ENCODE measurements at places on chromosomes 5 and 9.
A peak's percentile ranks its signal among the peaks of the same experiment; 100 is the strongest.

- peak; percentile 56 for DNase-seq
Observed at GRCh38 chr9:14158916-14159315, 155.0 kb downstream of the NFIB start.

GRCh38 chr5:2902186-2902585, 150.7 kb upstream of the IRX2 start:
- no peak for DNase-seq

DNA sequence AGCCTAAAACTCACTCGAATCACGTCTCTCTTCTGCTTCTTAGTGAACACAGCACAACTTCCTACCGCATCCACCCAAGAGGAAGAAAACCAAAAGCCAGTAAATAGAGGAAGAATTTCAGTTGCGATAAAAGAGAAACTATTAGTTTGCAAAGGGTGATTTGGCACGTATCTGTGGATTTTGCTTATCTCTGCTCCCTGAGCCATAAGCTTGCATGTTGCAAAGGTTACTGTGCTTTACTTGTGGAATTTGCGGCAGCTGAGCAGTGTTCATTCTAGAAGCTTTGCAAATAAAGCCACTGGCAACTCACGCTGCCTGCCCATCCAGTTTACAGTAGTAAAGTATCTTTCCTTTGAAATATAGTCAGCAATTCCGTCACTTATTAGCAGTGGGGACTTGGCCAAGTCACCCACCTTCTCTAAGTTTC, 149.0 kb upstream of the PCA3 start:
- no peak for DNase-seq

DNA sequence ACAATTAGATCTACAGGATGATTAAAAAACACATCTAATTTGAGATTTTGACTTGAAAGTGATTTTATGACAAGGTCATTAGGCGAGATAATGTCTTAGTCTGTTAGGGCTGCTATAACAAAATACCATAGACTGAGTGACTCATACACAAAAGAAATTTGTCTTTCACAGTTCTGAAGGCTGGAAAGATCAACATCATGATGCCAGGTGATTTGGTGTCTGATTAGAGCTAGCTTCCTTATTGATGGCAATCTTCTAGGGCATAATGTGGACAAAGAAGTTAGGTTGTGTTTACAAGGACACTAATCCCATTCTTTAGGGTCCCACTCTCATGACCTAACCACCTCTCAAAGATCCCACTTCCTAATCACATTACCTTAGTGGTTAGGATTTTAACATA, 256.7 kb downstream of the TUSC1 start:
- DNase-seq = no peak

GRCh38 chr5:33832404-33833236, 59.2 kb downstream of the ADAMTS12 start:
- peak; percentile 79 for DNase-seq

- DNase-seq = no peak
Observed at GRCh38 chr9:127595611-127596010, 16.5 kb upstream of the STXBP1 start.

GRCh38 chr9:127455324-127455992, 4.1 kb downstream of the LRSAM1 start:
- DNase-seq = peak; percentile 37

- DNase-seq = no peak
Observed at GRCh38 chr9:137095664-137096517, 9.1 kb downstream of the MAN1B1 start.

- no peak for DNase-seq
Observed at GRCh38 chr5:111932628-111933027, 175.6 kb upstream of the NREP start.

GRCh38 chr5:168944004-168944403, 356.9 kb downstream of the SLIT3 start:
- no peak for DNase-seq

DNA sequence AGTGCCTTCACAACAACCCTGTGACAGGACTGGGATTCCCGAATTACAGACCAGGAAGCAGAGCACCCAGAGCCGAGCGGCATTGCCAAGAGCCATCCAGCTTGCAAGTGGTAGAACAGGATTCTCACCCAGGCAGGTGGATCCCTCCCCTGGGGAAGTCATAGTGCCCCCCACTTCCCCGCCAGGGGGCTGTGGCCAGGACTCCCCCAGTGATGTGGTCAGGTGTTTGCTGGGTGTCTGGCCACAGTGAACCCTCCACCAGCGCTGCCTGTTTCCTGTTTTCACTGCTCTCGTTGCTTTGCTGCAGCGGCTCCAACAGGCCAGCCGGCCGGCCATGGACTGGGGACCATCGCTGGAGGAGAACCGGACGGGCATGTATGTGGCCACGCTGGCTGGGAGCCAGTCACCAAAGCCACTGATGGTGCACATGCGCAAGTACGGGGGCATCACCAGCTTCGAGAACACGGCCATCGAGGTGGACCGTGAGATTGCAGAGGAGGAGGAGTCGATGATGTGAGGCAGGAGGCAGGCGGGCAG, 19.3 kb downstream of the SLC6A7 start:
- DNase-seq = no peak

DNA sequence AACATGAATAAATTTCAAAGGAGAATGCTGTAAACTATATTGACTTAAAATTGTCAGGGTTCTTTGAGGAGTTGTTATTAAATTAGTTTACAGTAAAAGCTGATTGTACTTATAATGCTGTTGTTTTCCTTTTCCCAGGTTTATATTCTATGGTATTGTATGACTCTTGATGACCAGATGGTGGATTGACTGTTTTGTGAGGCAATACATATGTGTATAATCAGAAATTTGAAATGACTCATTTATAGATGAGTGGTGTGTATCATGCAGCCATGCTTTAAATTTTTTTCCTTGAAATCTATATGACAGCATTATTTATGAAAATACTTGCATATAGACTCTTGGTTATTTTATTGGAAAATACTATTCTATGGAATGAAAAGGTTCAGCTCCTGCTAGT, 195.3 kb downstream of the CNTLN start:
- peak; percentile 14 for DNase-seq

DNA sequence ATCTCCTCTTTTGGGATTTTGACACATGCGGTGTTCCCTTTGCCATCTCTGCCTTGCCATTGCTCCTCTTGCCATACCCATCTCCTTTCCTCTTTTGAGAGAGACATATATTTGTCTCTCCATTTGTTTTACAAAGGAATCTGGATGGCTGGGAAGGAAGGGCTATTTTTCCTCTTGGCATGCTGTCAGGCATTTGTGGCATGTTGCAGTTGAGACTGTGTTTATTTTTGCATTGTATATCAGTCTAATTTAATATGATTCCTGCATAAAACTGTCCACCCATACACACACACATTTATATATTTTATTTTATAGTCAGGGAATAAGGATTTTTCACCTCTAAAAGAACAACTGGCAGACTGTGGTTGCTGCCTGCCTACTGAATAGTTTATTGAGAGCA, 1105.8 kb upstream of the SEMA6A start:
- DNase-seq = peak; percentile 39

DNA sequence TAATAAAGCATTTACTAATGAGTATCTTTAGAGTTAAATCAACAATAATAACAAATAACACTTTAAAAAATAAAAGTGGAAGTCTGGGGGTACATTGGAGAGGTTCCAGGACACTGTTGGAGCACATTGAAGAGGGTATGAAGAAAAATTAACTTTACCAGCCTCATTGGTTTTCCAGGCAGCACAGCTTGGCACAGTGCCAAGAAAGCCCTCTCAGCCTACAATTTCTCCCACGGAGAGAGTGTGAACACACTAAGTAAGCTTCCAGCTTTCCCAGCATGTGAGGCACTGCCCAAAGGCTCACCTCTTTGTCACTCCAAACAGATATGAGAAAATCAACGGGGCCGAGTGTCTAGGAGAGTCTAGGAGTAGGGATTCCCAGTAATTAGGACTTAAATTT, 1912.8 kb upstream of the NUDT12 start:
- DNase-seq = no peak

DNA sequence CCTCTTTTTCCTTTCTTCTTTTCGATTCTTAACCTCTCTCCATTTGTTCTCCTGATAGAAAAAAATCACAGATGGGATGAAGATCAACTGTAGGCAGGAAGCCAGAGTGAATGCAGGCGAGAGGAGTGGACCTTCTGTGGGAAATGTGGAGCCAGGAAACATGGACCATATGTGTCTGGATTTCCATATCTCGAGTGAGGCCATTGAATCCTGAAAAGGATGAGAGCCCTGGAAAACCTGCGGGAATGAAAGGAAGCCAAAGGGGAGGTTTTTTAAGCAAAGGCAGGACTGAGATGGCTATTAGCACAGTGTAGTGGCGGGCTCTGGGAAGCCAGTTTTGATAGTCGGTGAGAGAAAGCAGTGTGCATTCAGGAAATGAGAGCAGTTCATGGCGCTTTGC, 139.5 kb upstream of the C9orf72 start:
- no peak for DNase-seq

DNA sequence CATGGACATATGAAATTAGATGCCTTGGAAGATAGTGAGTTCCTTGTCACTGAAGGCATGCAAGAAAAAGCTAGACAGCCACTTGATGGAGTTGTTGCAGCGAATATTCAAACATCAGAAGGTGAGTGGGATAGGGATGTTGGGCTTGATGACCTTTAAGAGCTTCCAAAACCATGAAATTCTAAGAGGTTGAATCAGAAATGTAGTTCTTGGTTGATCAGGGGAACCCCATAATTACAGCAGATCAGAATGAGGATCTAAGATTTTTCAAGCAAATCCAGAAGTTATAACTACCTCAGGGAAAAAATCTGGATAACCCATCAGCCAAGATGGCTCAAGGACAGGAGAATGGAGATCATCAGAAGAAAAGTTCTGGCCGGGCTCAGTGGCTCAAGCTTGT, 244.3 kb upstream of the NR4A3 start:
- DNase-seq = no peak

- DNase-seq = peak; percentile 87
Observed at GRCh38 chr5:373710-374602, 52.4 kb downstream of the AHRR start.

DNA sequence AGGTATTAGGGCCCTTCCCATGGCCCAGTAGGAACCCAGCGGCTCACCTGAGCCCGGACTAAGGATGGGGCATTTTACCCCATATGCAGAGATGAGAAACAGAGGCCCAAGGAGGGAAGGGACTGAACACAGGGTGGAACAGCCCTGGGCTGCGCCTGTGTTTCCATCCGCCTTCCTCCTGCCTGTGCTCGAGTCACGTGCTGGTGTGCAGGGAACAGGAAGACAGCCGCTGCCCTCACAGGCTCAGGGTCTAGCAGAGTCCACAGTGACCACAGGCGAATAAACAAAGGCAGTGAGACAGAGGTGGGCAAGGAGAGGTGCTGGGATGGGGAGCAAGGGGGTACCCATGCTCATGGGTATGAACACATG, 129.4 kb downstream of the C9orf50 start:
- DNase-seq = no peak
